Fibroblast of lung (primary cell): ENCODE measurements at places on chromosomes 5 and 9. TPM values are rescaled to one million over a fixed set of nuclear protein-coding genes. Genes with fewer than 3 reads are reported as not detected.
A peak's percentile ranks its signal among the peaks of the same experiment; 100 is the strongest.

DNA sequence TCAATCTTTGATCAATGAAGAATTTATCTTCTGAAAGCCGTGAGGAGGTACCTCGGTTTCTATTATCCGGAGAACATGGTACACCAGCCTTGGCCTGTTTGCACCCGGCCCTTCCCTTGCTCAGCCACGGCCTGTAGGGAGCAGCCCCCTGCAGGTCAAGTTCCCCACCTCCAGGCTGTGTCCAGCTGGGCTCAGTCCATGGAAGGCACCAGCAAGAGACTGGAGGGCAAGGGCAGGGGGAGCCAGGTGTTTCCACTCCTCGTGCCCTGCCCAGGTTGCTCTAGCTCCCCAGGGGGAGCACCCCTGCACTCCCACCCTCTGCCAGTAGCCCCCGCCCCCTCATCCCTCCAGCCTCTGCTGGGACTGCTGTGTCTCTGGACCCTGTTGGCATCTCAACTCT is 87.3 kb upstream of the ADAMTS2 start:
- no peak for DNase-seq
- no peaks in the 10 kb centered on the region for H3K4me1 ChIP-seq
- no peaks in the 10 kb centered on the region for H3K36me3 ChIP-seq
- H3K4me3 ChIP-seq = no peak overlapping the region

SPATA31E1 gene
- not detected in 2 replicates for total RNA-seq

GRCh38 chr9:97694769-97695168 is 2.4 kb downstream of the XPA start:
- H3K4me3 ChIP-seq = no peak overlapping the region
- no peak overlapping the region for H3K27ac ChIP-seq
- no peaks in the 10 kb centered on the region for H3K27me3 ChIP-seq
- H3K4me1 ChIP-seq = peaks cover 2% of the 10 kb centered on the region

SPOCK1 gene
- total RNA-seq = 11.1 and 30.3 TPM in 2 replicates

DNA sequence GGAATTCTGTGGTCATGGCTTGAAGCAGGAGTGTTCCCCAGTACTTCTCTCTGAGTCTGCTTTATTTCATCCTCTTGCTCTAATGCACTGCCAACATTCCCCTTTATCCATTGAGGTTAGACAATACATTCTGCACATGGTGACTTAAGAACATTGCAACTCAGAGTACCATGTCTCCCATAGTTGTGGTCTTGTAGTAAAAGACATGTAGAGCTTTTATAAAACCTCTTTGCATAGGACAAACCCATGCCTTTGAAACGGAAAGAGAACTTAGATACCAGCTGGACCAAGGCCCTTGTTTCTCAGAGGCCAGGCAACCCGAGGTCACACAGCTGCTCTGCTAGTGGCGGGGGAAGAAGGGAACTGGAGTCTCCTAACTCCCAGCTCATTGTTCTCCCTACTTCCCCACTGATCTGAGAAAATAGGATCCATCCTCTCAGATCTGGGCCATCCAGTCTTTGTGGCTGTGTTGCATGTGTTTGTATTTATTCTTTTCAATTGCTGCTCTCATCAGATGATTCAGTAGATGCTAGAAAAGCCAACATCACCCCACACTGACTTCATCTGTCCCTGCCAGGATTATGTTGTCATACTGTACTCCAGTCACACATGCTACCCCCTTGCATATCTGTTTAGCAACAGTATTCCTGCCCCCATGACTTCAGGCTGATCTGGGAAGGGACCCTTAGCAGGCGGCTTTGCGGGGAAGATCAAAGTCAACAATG is 236.9 kb downstream of the SAXO1 start:
- H3K27ac ChIP-seq = no peak overlapping the region
- H3K4me1 ChIP-seq = peaks cover 2% of the 10 kb centered on the region
- no peak overlapping the region for H3K4me3 ChIP-seq
- H3K36me3 ChIP-seq = peaks cover 1% of the 10 kb centered on the region
- DNase-seq = peak; percentile 20

GRCh38 chr5:159782197-159782994 is 133.9 kb upstream of the ADRA1B start:
- no peak overlapping the region for H3K4me3 ChIP-seq
- H3K4me1 ChIP-seq = peaks cover 5% of the 10 kb centered on the region
- H3K27me3 ChIP-seq = no peaks in the 10 kb centered on the region
- H3K36me3 ChIP-seq = no peaks in the 10 kb centered on the region
- no peak overlapping the region for H3K27ac ChIP-seq

TCERG1 gene
- 21.3 and 27.2 TPM in 2 replicates for total RNA-seq

ELOVL7 gene
- total RNA-seq = under 0.01 and 0.26 TPM in 2 replicates

DNA sequence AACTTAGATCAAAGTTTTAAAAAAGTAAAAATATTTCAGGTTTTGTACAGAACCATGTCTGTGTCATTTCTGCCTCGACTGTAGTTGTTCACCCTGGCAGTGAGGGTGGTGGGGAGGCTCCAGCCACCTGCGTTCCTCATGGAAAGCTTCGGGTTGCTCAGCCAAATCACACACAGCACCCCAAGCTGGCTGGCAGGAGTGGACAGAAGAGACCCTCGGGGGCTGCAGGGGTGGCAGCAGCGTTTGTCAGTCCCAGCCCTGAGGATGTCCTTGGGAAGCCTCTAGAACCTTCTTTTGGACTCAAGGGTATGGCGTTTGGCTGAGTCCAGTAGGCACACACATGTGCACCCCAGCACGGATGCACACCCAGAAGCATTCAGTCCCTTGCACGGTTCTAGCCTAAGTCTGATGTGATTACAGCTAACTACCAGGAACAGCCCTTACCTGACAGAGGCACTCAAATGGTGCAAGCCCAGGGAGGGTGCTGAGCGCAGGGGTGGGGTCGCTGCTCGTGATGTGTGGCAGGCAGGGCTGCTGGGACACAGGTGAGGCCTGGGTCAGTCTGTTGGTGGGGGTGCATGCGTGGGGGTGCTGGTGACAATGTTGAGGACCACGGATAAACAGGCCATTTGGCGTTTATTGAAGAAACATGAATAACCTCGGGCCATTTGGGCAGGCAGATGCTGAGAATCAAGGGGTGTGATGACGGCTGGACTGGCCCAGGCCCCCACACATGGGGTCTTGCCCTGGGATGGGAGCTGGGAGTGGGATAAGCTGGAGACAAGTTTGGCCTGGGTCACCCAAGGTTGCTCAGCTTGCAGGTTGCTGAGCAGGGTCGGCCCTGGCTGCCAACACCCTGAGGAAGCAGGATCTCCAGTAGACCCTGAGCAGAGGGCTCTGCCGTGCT is 103.4 kb downstream of the PHF2 start:
- no peak for DNase-seq
- no peak overlapping the region for H3K4me3 ChIP-seq
- H3K4me1 ChIP-seq = no peaks in the 10 kb centered on the region
- peaks cover 6% of the 10 kb centered on the region for H3K36me3 ChIP-seq
- H3K27ac ChIP-seq = no peak overlapping the region
- no peaks in the 10 kb centered on the region for H3K27me3 ChIP-seq

DNA sequence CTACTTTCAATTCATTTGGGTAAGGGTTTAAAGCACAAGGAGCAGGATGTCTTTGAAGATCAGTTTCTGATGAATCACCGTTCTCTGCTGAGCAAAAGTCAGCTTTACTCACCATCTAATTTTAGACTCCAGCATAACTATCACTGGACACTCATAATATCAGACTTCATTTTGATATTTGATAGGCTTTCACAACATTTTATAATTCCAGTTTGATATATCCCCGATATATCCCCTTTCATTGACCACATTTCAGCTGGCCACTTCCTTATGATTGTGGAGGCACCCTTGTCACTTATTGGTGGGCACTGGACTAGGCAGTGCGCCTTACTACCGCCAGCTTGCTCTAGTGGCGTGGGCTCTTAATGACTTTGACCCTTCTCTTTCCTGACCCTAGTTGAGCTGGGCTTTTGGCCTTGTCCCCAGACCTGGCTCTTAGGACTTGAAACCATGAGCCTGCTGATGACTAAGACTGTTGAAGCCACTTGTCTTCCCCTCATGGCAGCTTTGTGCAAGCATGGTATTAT is 46.8 kb downstream of the CYSTM1 start:
- no peaks in the 10 kb centered on the region for H3K27me3 ChIP-seq
- peaks cover 29% of the 10 kb centered on the region for H3K4me1 ChIP-seq
- no peak overlapping the region for H3K4me3 ChIP-seq
- DNase-seq = peak; percentile 87

DNA sequence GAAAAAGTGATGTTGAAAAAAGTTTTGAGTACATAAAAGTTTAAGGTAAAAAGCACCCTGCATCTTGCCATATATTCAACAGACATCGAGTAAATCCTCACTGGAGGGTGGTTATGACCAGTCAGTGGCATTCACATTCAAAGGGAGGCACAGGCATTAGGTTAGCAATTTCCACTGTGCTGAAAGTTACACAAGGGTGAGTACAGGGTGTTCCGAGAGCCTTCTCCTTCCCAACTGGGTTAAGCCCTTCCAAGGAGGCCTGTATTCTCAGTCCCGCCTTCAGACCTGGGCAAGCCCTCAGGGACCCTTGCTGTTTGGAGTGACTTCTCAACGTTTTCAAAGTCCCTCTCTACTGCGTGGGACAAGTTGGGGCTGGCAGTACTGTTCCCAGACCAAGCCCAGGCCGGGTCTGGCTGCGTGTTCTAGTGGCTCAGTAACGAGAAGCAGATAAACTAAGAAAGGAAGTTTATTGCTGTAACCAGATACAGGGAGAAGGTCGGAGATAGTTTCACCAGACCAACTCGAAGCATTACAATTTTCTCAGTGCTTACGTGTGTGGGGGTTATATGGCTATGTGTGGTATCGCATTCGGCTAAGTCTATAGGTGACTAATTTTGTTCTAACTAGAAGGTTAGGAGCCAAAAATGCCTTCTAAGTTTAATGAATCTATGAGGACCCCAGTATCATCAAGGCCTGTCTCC is 13.0 kb upstream of the SETX start:
- H3K4me3 ChIP-seq = no peak overlapping the region
- no peaks in the 10 kb centered on the region for H3K4me1 ChIP-seq
- no peak for DNase-seq
- no peaks in the 10 kb centered on the region for H3K27me3 ChIP-seq
- no peaks in the 10 kb centered on the region for H3K36me3 ChIP-seq

GRCh38 chr5:16855898-16856297 is 80.2 kb downstream of the MYO10 start:
- H3K36me3 ChIP-seq = no peaks in the 10 kb centered on the region
- no peak overlapping the region for H3K4me3 ChIP-seq
- H3K4me1 ChIP-seq = peaks cover 7% of the 10 kb centered on the region
- no peak for DNase-seq

- DNase-seq = no peak
- H3K27me3 ChIP-seq = no peaks in the 10 kb centered on the region
- no peaks in the 10 kb centered on the region for H3K4me1 ChIP-seq
- H3K4me3 ChIP-seq = no peak overlapping the region
- no peak overlapping the region for H3K27ac ChIP-seq
Measured at GRCh38 chr9:95718263-95718662, 157.2 kb upstream of the ERCC6L2 start.
